ENCODE measurements at places on chromosomes 7 and 10.

- DNase-seq: no peak
Observed at GRCh38 chr10:53140506-53140905, 367.9 kb upstream of the MBL2 start.

GRCh38 chr7:92231-92674 lies 100.1 kb upstream of the FAM20C start:
- DNase-seq: no peak

DNA sequence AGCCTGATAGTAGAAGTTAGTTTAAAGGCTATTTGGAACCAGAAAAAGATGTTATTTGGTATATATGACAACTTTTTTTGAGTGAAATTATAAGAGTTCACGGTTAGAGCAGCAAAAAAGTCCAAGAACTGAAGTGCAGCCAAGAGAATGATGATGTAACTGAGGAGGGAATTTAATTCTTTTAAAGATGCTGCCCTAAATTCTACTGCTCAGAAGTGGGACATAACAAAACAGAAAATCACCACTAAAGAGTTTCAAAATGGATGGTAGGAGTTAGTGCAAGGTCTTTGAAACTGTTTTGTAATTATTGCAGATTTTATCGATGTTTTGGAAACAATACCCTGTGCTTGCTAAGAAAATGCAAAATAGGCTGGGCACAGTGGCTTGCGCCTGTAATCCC lies 6.5 kb downstream of the SAMD8 start:
- DNase-seq: no peak

GRCh38 chr7:131109759-131110296 lies 217.8 kb upstream of the MKLN1 start:
- DNase-seq: peak; percentile 80

DNA sequence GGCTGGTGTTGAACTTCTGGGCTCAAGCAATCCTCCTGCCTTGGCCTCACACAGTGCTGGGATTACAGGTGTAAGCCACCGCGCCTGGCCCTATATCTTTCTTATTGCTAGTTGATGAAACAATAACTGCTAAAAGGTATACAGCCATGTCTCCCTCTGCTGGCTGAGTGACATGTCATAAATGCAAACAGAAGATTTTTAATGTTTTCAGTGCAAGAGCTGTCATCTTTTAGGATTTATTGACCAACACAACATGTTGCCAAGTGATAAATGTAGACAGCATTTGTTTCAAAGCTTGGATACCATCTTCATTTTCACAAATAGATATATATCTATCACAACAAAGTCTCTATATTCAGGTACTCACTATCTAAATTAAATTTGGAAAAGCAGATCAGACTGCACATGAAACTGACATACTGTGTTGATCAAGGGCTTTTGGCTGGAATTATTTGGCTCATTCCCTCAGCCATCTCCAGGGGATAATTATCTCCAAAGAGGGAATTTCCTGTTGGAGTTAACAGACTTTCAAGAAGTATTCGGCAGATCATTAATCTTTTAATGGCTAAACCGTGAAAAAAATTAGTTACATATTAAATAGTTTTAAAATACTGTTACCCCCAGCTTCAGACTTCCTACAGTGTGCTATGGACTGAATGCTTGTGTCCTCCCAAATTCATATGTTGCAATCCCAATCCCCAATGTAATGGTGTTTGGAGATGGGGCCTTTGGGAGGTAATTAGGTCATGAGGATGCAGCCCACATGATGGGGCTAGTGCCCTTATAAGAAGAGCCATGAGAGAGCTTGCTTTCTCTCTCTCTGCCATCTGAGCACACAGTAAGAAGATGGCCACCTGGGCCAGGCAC lies 41.3 kb upstream of the SRPK2 start:
- DNase-seq: peak; percentile 47

DNA sequence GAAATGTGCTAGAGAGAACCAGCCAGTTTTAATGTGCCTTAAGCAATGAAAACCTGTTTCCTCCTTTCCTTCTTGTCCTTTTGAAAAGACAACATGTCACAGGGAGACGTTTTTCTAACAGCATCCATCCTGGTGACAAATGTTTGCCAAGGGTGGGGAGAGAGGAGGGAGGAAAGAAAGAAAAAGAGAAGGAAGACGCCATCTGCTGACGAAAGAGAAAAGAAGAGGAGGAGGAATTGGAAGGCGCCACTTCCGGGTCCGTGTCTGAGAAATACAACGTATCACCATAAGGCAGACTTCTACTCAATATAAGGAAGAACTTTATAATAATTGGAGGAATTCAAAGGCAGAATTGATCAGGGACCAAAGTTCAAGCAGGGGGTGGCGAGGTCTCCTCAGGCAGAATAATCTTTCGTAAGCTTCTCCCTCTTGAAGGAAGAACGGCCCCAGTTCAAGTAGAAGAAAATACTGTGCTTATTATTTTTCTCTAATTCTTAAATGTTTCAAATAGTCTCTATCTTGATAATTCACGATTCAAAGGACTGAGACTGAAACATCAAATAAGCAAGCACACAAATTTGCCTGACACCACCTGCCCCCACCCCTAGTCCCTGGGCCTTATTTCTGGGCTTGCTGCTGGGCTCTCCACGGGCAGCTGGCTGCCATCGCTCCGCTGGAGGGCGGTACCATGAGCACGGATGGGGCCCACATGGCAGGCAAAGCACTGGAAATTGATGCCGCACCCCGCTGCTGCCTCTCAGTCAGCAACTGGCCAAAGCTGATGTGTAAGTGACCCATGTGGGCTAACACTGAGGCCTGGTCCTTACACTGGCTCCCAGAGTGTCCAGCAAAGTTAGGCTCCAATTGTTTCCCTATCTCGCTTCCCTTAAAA lies 273.7 kb upstream of the KLF14 start:
- DNase-seq: peak; percentile 74

DNA sequence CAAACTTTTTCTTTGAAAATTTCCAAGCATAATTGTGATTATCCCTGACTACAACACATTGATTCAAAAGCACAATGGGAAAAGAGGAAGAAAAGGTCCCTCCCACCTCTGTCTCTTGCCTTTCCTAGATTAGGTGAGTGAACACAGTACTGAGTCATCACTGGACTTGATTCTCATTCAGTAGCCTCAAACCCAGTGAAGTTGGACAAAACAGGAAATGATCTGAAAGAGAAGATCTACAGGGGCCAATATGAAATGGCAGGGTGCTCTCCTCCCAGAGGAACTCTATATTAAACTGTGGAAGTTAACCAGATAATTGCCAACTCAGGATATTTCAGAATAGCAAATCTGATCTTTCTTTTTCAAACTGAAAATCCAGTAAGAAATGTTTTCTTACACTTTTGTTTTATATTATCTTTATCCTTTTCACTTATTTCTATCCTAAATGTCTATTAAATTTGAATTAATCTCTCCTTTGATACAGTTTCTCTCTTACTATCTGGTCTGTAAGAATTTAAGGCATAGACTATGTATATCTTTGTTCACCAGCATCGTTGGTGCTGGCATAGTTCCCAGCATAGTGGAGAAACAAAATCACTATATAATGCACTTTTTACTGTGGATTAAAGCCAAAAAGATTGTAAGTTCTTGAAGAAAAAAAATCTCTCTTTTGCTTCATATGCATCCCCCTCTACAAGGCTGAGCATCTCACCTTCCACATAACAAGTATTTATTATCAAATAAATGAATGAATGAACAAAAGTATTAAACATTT lies 41.4 kb upstream of the IKZF1 start:
- no peak for DNase-seq

DNA sequence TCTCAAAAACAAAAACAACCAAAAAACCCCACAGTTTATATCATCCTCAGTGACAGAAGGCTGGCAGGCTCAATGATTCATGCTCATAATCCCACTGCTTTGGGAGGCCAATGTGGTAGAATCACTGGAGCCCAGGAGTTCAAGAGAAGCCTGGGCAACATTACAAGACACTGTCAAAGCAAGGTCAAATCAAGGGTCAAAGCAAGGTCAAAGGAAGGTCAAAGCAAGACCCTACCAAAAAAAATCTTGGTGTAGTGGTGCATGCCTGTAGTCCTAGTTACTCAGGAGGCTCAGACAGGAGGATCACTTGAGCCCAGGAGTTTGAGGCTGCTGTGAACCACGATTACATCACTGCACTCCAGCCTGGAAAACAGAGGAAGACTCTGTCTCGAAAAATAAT lies 14.2 kb upstream of the NPC1L1 start:
- no peak for DNase-seq

- no peak for DNase-seq
Observed at GRCh38 chr10:4391683-4392082, 434.3 kb upstream of the AKR1E2 start.

- DNase-seq: peak; percentile 17
Observed at GRCh38 chr10:77501152-77501845, 136.3 kb downstream of the KCNMA1 start.

- no peak for DNase-seq
Observed at GRCh38 chr7:114819616-114820362, 102.1 kb upstream of the MDFIC start.

DNA sequence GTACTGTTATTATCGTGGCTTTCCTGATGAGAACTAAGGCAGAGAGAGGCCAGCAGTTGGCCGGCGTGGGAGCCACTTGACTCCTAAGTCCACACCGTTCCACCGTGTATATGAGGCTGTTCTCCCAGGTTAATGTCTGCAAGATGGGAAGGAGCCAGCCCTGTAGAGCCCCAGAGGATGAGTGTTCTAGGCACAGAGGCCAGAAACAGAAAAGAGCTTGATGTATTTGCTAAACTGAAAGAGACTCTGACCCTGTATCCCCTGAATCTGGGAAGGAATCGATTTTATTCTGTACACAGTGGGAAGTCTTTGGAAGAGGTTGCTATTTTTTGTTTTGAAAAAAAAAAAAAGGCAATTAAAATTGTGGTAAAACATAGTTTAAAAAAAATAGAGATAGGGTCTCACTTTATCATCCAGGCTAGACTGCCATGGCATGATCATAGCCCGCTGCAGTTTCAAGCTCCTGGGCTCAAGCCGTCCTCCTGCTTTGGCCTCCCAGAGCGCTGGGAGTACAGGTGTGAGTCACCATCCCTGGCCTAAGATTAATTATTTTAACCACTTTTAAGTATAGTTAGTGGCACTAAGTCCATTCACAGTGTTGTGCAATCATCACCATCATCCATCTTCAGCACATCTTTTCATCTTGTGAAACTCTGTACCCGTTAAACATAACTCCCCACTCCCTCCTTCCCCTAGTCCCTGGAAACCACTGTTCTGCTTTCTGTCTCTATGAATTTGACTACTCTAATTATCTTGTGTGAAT lies 348.8 kb downstream of the SDK1 start:
- DNase-seq: no peak
